Thoracic aorta (tissue), 2 donors: ENCODE measurements at places on chromosomes 16 and 17. TPM values are rescaled to one million over a fixed set of nuclear protein-coding genes. Genes with fewer than 3 reads are reported as not detected.

- DNase-seq, result peak; percentile 66
Measured at GRCh38 chr16:89972244-89973234, 24.0 kb downstream of the DEF8 start.

DNA sequence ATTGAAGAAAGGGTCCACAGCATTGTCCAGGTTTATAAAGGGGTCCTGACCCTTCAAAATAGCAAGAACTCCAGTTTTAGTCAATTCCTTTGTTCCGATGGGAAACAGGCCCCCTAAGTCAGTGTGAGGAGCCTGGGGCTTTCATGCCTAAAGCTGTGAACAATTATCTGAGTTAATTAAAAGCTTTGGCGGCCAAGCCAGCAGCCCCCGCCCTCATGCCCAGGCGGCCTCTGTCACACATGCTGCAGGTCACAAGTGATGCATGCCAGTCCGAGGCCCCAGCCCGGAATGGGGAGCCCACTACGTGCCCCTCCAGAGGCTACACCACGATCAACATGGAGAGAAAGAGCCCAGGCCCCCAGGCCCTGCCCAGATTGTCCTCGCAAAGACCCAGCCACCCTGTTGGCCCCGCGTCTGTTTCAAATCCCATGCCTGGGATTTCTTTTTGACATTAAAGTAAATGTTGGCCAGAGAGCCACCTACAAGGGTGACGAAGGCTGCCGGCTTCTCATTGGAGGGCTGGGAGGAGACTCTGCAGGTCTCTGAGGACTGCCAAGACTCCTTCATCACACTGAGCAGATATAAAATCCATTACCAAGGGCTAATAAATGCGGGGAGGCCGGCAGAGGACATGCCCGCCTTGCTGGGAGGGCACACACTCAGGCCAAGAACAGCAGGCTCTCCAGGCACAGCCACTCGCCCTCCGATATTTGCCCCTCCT is 14.5 kb upstream of the PITPNM3 start:
- no peak for DNase-seq

DNA sequence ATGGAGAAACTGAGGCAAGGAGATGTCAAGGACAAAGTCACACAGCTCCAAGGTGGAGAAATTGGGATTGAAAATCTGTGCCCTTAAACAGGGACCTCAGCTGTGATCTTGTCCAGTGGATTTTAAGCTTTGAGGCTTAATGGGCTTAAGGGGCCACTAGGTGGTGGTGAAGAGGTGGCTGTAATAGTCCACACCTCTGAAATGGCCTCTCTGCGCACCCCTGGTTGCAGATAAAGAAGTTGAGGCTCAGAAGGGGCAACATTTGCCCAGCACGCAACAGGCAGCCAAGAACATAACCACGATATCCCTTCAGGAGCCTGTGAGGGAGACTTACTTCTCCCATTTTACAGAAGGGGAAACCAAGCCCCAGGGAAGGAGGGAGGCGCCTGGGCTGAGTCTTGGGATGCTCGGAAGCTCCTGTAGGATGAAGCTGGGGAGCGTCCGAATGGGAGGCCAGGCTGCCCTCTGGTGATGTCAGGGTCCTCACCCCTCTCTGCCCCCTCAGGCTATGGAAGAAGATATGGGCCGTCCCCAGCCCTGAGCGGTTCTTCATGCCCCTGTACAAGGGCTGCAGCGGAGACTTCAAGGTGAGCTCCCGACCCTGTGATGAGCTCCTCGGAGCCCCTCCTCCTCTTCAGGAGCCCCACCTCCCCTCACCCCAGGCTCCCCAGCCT is 43.7 kb downstream of the IL21R start:
- no peak for DNase-seq

- no peak for DNase-seq
Measured at GRCh38 chr16:20401475-20402016, 3.0 kb downstream of the PDILT start.

DNA sequence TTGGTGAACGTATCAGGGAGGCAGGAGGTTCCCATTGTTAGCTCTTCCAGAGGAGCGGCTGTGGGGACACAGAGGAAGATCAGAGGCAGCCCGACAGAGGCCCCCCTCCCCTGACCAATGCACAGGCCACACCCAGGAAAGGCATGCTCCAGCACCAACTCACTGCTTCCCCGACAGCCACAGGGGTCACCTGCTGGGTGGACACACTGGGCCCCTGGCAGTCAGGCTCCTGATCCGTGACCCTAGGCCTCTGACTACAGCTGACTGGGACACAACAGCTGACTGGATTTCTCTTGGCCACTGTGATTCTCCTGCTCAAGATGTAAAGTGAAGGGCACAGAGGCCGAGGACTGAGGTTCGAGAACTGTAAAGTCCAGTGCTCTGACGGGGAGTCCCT is 63.5 kb downstream of the IL21R start:
- no peak for DNase-seq

IQCK gene
- 17.5 TPM for total RNA-seq

GRCh38 chr17:19911033-19911432 is 43.3 kb upstream of the ULK2 start:
- no peak for DNase-seq

DNA sequence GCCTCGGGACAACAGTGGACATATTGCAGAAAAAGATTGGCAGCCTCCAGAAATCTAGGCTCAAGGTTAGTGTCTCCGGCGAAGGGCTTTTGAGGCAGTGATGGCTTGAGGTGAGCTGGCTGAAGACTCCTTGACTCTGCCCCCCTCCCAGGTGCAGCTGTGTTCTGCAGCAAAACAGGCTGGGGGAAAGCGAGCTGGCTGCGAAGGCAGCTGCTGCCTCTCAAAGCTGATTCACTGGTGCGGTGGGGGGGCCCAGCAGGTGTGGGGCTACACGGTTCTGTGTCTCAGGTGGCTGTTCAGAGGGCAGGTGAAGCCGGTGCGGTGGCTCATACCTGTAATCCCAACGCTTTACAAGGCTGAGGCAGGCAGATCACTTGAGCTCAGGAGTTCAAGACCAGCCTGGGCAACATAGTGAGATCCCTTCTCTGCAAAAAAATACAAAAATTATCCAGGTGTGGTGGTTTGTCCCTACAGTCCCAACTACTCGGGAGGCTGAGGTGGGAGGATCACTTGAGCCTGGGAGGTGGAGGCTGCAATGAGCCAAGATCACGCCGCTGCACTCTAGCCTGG is 22.9 kb downstream of the C16orf96 start:
- no peak for DNase-seq

LMF1 gene
- 47.1 TPM for total RNA-seq

- no peak for DNase-seq
Measured at GRCh38 chr17:40346765-40347158, 17.8 kb downstream of the GJD3 start.

- no peak for DNase-seq
Measured at GRCh38 chr16:12178251-12178990, 201.9 kb downstream of the SNX29 start.

GRCh38 chr17:266701-267667 is 85.5 kb upstream of the DOC2B start:
- peak; percentile 45 for DNase-seq

SLC16A5 gene
- 9.2 TPM for total RNA-seq

- no peak for DNase-seq
Measured at GRCh38 chr17:2068031-2068518, 13.2 kb downstream of the HIC1 start.

DNA sequence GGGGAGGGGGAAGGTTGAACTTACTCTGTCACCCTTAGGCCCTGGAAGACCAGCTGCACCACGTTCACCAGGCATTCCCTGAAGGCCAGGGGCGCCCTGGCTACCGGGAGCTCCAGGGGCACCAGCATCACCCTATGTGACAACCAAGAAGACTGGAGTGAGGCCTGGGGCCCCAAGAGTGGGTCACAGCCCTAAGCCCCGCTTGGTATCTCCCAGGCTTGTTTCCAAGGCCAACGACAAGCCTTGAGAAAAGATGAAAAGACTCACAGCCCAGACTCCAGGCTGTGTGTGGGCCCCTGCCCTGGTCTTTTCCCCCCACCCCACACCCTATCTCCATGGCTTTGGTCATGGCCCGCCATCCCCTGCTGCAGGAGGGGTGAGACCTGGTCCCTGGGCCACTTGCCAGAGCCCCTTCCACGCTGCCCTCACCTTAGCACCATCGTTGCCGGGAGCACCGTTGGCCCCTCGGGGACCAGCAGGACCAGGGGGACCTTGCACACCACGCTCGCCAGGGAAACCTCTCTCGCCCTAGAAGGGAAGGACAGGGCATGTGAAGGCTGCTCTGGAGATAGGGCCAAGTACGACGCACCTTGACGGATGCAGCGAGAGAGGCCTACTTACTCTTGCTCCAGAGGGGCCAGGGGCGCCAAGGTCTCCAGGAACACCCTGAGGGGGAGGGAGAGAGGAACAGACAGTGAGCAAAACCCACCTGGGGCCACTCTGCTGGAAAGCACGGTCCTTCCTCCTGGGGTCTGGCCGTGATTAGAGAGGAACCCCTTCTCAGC is 9.9 kb downstream of the COL1A1 start:
- DNase-seq, result no peak

DNA sequence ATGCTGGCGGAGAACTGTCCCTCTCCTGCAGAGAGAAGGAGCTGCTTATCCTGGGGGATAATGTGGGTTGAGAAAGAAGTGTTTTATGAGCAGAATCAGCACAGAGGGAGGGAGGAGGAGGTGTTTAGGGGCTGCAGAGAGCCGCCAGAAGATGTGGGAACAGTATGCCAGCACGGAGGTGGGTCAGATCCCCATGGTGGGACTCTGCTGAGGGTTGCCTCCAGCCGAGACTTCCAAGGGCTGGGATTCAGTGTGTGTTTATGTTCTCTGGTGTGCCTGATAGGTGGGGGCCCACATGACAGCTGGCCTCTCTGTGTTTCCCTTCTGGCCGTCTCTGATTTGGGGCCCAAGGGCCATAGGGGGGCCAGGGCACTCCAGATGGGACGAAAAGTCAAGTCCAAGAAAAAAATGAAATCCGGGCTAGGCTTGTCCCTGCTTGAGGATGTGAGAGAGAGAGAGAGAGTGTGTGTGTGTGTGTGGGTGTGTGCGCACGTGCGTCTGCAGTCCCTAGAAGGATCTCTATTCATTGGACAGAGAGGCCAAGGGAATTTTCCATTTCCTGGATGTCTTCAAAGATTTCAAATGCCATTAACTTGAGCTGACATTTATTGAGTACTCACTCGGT is 21.6 kb downstream of the PRKCB start:
- no peak for DNase-seq

GRCh38 chr17:17971431-17972125 is 622 bp downstream of the TOM1L2 start:
- DNase-seq, result no peak

- DNase-seq, result no peak
Measured at GRCh38 chr17:29243792-29244191, 2.9 kb upstream of the CRYBA1 start.

RBBP6 gene
- 104 TPM for total RNA-seq

DNA sequence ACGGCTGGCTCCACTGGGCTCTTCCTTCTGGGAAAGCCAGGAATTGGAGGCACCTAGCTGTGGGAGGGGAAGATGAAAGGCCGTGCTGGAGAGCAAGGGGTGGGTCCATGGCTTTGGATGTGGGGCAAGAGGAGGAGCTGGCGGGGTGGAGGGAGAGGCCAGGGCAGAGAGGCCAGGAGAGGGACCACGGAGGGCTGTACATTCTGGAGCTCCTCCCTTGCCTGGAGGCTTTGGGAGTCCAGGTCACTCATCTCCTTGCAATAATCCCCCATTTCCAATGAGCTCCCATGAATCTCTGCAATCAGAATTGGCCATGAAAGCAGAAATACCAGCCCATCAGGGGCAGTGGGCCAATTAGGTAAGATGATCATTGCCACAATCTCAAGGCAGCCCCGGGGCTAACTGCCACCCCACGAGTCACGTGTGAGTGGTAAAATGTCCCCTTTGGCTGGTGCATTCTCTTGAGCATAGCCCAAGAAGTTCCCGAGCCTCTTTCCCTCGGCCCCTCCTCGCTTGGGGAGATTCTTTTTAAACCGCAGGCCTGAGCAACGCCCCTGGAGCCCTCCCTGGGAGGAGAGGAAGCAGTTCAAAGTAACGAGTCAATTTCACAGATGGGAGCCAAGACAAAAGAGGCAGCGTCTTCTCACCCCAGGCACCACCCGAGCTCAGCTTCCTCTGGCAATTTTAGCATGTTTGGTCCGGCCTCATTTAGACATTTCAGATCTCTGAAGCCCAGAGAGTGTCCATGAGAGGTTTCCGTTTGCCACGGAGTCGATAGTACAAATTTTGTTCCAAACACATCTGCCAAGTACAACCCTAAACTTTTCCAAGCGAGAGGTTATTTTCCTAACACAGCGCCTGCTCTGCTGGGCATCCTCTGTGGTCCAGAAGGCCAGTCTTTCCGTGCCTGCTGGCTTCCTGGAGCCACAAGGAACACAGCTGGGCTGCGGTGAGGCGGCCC is 13.4 kb downstream of the RTN4RL1 start:
- DNase-seq, result no peak

CCL18 gene
- 7.7 TPM for total RNA-seq

- DNase-seq, result no peak
Measured at GRCh38 chr16:794853-795466, 5.6 kb downstream of the GNG13 start.

OSBPL7 gene
- 20.0 TPM for total RNA-seq

DNA sequence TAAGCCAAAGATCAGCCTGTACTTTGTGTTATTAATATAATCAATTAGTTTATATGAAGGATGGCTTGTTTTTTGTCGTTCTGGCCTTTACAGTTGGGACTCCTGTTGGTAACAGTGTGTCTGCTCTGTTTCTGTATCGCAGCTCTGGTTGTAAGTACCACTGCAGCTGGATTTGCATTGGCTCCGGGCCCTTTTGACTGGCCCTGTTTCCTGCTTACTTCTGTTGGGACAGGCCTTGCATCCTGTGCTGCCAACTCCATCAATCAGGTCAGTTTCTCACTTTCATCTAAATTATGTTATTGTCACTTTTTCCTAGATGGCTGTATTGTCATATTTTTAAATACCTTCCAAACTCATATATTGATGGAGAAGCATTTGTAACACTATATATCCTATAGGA is 32.7 kb downstream of the COX10 start:
- DNase-seq, result no peak

GPRC5C gene
- 67.0 TPM for total RNA-seq

C1QTNF8 gene
- 4.3 TPM for total RNA-seq

DNA sequence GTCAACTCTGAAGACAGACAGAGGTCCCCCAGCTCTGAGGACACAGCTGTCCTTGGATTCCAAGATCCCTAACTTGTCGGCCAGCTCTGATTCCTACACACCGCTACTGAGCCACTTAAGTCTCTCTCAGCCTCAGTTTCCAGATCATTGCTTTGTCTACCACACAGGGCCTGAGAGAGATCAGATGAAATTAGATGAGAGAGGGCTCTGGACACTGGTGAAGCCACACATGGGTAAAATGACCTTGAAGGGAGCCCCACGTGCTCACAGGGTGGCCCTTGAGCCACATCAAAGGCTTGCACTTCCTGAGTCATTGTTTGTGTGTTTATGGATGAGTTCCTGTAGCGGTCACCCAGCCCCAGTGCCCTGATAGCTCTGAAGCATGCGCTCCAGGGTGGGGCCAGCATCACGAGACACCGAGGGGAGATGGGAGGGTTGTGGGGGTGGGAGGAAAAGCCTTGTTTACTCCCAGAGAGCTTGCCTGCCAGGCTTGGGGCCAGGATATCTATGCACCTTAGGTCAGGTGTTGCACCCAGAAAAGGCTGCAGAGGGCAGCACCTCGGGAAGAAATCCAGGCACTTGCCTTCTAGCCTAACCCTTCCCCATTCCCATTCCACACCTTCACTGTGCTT is 32.7 kb upstream of the SLC6A2 start:
- DNase-seq, result no peak

GRCh38 chr16:88415381-88415705 is 32.6 kb downstream of the ZNF469 start:
- DNase-seq, result no peak

KRT24 gene
- total RNA-seq, result not detected

GRCh38 chr17:56159826-56160380 is 6.6 kb downstream of the ANKFN1 start:
- no peak for DNase-seq
